ENCODE measurements at places on chromosomes 12 and 14.

- no peak for DNase-seq
Measured at GRCh38 chr12:42865282-42865681, 275.7 kb upstream of the PRICKLE1 start.

DNA sequence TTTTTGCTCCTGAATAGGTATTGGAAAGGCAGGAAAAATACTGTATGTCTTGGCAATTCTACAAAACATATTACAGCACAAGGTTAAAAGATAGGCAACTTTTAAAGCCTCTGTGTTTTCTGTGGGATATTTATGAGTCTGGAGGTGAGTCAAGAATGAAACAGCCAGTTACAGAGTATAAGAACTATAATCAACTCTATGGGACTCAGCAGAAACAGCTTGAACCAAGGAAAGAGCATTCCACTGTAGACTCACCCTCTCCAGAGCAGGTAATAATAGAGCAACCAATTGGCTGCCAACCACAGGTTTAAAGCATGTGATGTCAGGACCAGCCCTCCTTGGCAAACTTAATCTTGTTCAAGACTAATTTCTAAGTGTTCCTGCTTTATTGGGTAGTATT, 100.5 kb upstream of the MDM1 start:
- DNase-seq: no peak

GRCh38 chr14:83291714-83292113, 1758.1 kb upstream of the SEL1L start:
- no peak for DNase-seq

DNA sequence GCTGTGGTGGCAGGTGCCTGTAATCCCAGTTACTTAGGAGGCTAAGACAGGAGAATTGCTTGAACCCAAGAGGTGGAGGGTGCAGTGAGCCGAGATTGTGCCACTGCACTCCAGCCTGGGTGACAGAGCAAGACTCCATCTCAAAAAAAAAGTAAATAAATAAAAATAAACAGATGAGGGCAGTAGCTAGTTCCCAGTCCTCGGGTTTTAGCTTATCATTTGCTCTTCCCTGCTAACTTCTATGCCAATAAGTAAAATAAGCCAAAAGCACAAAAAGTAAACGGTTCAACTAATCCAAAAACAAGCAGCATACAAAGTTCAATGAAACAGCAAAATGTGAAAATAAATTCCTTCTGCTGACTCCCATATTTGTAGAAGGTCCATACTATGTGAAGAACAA, 133.0 kb upstream of the TMCC3 start:
- no peak for DNase-seq

DNA sequence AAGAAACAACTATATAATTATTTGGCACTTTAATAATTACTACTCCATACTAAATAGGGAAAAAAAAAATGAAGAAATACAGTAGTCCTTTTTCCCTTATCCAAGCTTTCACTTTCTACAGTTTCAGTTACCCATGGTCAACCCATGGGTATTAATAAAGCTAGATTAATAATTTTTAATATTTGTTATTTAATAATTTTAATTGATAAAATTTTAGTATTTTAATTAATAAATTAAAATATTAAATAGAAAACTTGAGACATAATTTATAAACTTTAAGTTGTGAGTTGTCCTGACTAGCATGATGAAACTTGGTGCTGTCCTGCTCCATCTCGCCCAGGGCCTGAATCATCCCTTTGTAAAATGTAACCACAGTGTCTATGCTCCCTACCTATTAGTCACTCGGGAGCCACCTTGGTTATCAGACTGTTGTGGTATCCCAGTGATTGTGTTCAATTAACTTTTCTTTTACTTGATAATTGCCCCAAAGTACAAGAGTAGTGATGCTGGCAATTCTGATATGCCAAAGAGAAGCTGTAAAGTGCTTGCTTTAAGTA, 71.8 kb downstream of the PAWR start:
- DNase-seq: no peak

- DNase-seq: no peak
Measured at GRCh38 chr12:84793558-84794367, 118.8 kb downstream of the SLC6A15 start.

- DNase-seq: no peak
Measured at GRCh38 chr14:89700801-89701200, 253.7 kb downstream of the EFCAB11 start.

DNA sequence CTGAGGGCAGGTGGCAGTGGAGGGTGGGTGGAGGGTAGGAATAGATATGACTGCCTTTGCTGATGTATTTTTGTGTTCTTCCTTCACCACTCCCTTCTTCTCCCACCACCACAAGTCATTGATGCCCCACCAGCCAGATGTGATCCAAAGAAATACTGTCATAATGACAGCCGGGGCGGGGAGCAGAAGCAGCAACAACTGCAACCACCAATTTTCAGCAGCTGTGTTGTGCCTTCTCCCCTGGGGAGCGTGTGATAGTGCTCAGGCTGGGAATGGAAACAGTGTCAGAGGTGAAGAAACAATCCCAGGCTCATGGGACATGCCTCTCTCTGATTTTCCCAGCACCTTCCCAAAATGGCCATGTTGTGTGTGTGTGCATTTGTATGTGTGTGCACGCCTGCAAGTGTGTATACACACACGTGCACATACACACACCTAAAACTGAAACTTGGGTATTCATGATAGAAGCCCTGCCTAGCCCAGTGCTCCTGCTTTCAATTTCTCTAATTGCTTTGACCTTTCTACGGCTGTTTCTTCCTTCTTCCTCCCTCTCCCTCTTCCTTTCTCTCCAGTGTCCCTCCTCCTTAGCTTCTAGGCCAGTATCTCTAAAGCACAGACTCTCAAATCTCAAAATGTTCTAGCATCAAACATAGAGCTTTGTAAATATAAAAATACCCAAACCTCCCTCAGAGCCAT, 299.2 kb upstream of the FKBP4 start:
- DNase-seq: no peak

DNA sequence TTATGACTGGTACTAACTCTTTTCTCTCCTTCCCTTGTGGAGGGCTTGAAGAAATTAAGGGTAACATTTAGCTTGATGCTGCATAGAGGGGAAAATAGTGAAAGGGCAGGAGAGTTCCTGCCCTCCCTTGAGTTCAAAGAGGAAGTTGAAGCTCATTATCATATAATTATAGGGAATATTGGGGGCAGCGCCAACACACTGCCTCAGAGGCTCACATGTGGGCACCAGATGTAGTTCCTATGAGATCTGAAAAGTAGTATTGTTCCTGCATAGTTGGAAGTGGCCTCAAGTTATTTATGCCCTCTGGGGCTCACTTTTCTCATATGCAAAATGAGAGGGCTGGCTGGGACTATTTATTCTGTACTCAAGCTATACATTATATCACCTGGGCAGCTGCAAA, 33.0 kb upstream of the FGF23 start:
- DNase-seq: no peak

GRCh38 chr12:33187409-33187808, 252.2 kb downstream of the SYT10 start:
- no peak for DNase-seq

- no peak for DNase-seq
Measured at GRCh38 chr12:115771065-115771464, 506.4 kb downstream of the MED13L start.

Data from stimulated activated CD4-positive, alpha-beta T cell treated with anti-CD3 and anti-CD28 coated beads, Interleukin-1b, Interleukin-23, amount 100 ng/mL, for 48 hours (primary cell).